ENCODE measurements at places on chromosomes 4 and X. TPM values are rescaled to one million over a fixed set of nuclear protein-coding genes. Genes with fewer than 3 reads are reported as not detected.

ERCC6L gene
- 0.52 TPM for total RNA-seq

PABPC5 gene
- 6.3 TPM for total RNA-seq

ESX1 gene
- total RNA-seq = not detected

AR gene
- total RNA-seq = 7.8 TPM

G3BP2 gene
- 175 TPM for total RNA-seq

VSIG4 gene
- total RNA-seq = 37.1 TPM

CT83 gene
- not detected for total RNA-seq

GLOD5 gene
- not detected for total RNA-seq

CT45A10 gene
- total RNA-seq = not detected

CITED1 gene
- 18.8 TPM for total RNA-seq

DHRSX gene
- 9.9 TPM for total RNA-seq

TBC1D9 gene
- 22.4 TPM for total RNA-seq

SMC1A gene
- total RNA-seq = 9.9 TPM

DRD5 gene
- total RNA-seq = under 0.01 TPM

TMEM255A gene
- 3.1 TPM for total RNA-seq

Measured in skeletal muscle tissue (tissue), 5 donors.